ENCODE measurements at places on chromosomes 6 and 20.

- DNase-seq: no peak
Measured at GRCh38 chr6:100212131-100212530, 218.1 kb upstream of the MCHR2 start.

GRCh38 chr20:2385026-2385425 lies 4.3 kb downstream of the TGM6 start:
- DNase-seq: no peak

GRCh38 chr6:134734312-134734869 lies 215.5 kb downstream of the ALDH8A1 start:
- no peak for DNase-seq

DNA sequence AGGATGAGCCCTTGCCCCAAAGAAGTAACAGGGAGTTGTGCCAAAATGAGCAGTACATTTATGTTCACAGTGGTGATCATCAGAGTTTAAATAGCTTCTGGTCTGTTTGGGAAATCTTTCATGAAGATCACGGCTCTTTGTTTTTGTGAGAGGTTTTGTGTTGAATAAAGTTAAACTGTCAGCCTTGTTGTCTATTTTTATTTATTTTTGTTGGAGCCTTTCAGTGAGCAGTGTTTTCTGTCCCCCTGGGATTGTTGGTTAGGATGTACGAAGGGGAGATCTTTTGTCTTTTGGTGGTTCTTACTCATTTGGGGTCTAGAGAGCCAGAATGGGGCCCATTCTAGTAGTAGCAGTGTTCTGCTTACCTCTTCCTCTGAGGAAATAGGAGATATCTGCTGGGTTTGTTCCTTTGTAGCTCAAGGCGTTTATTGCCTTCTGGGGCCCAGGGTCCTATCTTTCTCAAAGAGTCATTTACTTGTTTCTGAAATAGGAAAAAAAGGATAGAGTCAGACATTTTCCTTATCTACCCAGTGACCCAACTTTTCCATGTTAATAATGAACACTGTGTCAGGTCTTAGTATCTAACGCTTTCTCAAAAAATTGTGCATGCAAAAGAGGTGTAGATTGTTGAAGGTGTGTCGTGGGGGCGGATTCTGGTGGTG lies 157.4 kb downstream of the JARID2 start:
- no peak for DNase-seq

DNA sequence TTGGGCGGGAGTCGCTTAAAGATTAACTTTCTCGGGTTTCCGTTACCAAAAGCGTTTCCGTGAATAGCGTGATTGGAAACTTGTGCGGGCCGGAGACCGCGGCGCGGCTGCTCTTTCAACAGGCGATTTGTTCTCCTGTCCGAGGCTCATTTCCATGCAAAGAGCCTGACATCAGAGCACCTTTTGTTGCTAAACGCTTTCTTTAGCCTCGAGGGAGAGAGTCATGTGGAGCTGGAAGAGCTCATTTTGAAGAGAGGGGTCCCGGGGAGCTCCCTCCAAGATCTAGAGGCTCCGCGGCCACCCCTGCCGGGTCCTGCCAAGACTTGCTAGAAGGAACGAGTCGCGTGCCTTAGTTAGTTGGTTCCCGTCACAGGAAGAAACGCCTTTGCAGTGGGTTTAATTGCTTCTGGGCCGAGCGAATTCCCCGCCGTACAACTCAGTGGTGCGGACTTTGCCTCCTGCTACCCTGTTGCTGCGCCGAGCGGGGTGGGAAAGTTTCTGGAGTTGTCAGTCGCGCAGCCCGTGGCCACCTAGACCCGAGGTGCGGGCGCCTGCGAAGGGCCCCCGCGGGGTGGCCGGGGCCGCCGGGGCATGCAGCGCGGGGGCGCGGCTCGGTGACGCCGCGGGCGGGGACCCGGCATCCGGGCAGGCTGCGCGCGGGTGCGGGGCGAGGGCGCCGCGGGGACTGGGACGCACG lies at the start of gene SASH1:
SASH1 (plus strand) TSS at position 489 of the 697 bp plus-strand sequence. CDS start 230 bp downstream, outside the sequence.
- peak; percentile 77 for DNase-seq

- no peak for DNase-seq
Measured at GRCh38 chr6:18186540-18187250, 31.5 kb downstream of the KDM1B start.

DNA sequence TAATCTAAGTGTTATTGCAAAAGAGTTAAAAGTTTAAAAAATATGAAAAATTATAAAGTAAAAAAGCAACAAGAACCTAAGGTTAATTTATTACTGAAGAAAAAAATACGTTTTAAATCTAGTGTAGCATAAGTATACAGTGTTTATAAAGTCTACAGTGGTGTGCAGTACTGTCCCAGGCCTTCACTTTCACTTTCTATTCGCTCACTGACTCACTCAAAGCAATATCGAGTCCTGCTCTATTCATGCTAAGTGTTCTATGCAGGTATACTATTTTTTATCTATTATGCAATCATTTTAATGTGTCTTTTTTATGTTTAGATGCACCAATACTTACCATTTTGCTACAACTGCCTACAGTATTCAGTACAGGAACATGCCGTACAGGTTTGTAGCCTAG lies 113.0 kb downstream of the MANEA start:
- no peak for DNase-seq

- DNase-seq: no peak
Measured at GRCh38 chr20:5211803-5212714, 85.3 kb downstream of the CDS2 start.

- DNase-seq: no peak
Measured at GRCh38 chr6:2960935-2961334, 10.4 kb downstream of the SERPINB6 start.

DNA sequence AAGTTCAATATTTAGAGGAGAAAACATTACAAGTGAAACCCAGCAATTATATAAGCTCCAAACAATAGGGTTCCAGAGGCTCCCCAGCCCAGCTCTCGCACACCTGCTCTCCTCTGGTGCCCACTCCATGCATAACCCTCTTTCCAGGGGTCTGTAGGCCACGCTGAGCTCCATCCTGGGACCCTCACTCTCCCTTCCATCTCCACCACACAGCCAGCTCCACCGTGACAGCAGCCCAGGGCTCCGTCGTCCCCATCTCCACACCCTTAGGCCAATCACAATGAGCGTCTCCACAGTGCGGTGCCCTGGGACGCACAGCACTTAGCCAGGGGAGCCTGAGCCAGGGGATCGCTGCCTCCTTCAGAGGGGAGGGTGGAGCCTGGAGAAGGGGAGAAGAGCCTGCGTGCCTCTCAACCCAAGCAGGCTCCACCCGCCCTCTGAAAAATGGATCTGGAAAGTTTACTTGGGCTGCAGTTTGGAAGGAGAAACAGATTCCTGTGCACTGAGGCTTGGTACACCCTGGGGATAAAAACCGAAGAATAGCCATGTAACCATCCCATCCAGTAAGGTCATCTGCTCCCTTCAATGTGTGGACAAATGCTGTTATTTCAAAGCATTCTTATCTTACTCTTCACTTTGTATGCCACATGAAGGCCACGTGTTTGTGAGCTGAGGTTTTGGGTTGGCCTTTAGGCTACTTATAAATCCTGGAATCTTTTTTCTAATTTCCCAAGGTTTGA lies 72.4 kb upstream of the GGTLC1 start:
- no peak for DNase-seq

- DNase-seq: no peak
Measured at GRCh38 chr6:41025966-41026530, 13.0 kb downstream of the UNC5CL start.

DNA sequence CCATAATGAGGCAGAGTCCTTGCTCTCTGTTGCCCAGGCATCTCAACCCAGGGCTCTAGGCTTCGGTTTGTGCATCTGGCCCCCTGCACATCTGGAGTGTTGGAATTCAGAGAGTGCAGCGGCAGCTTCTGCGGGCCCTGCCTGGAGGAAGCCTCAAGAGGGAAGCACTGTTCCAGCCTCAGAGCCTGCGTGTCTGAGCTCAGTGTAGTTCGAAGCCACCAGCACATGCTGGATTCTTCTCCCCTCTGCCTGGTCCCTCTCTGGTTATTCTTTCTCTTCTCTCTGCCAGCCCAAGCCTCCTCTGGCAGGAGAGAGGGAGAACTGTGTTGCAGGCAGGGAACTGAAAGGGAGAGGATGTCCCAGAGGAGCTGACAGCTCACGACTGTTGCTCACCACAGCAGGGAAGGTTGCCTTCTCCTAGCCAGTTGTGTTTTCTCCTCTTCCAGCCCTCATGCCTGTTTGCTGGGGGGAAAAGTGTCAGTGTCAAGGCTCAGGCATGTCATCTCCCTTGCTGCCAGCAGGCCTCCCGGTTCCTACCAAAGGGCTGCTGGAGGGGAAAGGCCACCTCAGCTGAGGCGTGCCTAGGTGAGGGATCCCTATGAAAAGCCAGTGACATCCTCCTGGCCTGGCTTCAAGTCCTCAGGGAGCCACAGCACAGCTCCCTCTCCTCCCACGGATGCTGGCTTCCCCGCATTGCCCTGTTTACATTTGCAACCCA lies 126.0 kb upstream of the LRFN2 start:
- DNase-seq: no peak

DNA sequence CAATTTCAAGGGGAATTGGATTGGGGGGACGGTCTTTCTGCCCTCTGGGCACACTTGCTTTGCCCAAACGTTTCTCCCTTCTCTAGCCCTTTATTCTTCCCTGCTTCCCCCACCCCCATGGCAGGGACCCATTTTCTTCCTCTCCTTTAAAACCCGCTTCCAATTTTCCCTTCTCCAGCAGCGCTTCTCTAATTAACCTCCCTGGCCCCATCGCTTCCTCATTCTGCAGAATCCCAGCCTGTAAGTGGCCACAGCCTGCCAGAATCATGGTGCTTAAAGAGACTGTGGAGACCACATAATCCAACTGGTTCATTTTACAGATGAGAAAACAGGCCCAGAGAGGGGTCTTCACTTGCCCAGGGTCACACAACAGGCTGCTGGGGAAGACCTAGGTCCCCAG lies 61.4 kb downstream of the CPNE5 start:
- no peak for DNase-seq

- DNase-seq: no peak
Measured at GRCh38 chr6:163466839-163467390, 52.4 kb downstream of the QKI start.

- no peak for DNase-seq
Measured at GRCh38 chr6:40342723-40343122, 244.4 kb downstream of the LRFN2 start.

DNA sequence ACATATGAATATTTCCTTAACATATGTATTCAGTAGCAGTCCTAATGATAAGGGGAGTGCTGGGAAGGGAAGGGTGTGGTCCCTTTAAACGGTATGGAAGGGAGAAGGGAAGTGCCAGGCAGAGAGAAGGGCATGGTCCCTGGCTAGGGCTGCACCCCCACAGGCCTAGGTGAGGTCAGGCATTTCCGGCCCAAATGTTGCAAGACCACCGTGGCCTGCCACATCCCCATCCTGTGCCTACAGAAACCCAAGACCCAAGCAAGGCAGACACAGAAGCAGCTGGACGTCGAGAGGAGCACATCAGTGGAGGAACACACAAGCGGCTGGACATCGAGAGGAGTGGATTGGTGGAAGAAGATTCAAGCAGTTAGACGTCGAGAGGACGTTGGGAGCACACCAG lies 5.9 kb downstream of the RRAGD start:
- DNase-seq: no peak

DNA sequence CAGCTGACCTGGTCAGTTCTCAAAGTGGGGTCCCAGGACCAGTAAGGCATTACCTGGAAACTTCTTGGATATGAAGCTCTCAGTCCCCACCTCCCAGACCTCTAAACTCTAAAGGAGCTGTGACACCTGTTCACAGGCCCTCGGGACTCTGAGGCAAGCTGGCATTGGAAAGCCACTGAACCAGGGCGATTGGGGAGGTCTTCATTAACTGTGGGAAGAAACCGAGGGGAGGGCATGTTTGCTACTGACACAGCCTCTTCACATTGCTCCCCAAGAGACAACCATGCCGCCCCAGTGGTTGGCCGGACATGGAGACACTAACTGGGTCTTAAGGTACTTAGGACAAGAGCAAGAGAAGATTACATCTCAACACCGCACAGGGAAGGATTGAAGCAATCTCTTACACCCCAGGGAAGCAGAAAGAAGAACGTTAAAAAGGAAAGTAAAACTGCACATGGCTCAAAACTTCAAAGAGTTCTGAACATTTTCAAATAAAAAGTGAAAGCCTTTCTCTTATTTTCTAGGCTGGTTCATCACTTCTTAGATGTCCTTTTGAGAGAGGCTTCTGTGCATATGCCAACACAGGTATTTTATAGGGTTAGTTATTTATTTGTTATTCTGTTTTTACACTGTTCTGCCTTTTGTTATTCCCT lies 210.0 kb upstream of the CST7 start:
- no peak for DNase-seq

GRCh38 chr20:35465976-35466375 lies 10.6 kb downstream of the CEP250 start:
- DNase-seq: no peak

DNA sequence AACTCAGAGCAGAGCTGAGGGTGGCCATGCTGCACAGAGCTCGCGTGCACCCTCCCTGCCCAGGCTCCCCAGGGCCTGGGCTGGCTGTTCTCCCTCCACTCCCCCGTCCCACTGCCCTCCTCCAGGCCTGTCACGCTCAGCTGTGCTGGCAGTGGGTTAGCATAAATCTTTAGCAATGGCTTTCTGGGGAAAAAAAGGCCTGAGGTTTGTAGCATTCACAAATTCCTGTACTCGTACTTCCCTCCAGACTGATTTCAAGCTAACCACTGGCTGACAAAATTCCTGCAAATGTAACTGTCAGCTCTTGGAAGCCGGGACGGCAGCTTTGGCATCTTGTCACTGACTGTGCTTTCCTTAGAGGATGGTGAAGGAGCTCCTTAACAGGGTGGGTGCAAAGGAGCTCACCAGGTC lies 22.3 kb upstream of the SMOC2 start:
- DNase-seq: peak; percentile 49

GRCh38 chr6:13371421-13372072 lies 43.2 kb upstream of the TBC1D7 start:
- DNase-seq: no peak

- DNase-seq: no peak
Measured at GRCh38 chr6:54020334-54020733, 90.9 kb upstream of the MLIP start.

GRCh38 chr20:61692479-61692878 lies 373.2 kb downstream of the TAF4 start:
- no peak for DNase-seq

- DNase-seq: no peak
Measured at GRCh38 chr6:96060249-96060648, 44.5 kb downstream of the FUT9 start.

DNA sequence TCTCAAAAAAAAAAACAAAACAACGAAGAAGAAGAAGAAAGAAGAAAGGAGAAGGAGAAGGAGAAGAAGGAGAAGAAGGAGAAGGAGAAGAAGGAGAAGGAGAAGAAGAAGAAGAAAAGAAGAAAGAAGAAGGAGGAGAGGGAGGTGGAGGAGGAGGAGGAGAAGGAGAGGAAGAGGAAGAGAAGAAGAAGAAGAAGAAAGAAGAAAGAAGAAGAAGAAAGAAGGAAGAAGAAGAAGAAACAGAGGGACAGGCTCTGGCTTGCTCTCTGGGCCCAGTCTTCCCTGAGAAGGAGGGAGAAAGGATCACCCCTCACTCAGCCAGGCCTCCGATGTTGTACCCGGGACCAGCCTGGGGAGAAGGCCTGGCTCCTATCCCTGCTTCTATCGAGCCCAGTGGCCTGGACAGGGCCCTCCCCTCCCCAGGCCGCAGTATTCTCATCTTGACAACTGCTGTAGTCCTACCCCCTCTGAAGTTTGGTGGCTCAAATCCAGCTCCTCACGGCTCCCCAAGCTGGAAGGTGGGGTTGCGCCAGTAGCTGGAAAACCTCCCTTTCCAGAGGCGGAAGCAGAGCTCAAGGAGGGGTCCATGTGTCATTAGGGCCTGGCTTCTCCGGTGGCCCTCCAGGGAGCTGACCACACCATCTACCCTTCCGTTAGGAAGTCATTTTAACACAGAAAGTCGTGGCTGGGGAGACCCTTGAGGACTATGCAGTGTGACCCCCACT lies 18.9 kb downstream of the C6orf132 start:
- DNase-seq: no peak
